ENCODE measurements at places on chromosomes 1 and 21. TPM values are rescaled to one million over a fixed set of nuclear protein-coding genes. Genes with fewer than 3 reads are reported as not detected.

GRCh38 chr1:25073640-25074270, 143.7 kb upstream of the RUNX3 start:
- DNase-seq: no peak

DNA sequence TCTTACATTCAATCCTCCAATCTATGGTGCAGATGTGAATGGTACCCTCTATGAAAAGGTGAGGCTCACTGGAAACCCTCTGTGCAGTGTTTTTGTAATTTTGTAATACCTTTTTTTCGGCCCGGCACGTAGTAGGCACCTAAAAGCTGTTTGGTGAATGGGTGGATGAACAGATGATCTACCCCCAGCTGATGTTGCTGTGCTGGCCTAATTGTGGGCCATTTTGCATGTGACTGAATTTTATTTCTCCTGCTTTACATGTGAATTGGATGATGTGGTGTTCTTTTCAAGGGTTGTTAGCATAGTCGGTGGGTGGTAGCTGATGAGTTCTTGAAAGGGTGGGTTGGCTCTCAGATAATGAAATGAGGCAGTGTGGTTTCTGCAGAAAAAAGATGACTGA, 10.4 kb downstream of the KDM4A start:
- DNase-seq: no peak

DNA sequence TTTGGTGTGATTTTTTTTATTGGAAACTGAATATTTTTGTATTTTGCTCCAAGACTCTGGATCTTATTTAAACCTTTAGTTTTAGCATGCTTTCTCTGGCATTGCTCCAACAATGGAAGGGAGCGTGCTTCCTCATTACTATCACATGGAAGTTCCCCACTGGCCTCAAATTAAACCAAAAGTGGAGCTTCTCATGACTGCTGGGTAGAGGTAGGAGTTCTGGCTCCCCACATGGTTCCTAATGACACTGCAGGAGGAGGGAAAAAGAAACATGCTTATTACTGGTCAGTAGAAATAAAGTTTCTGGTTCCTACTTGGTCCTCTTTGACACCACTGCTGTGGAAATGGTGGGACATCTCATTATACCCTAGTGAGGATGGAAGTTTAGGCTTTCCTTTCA, 310.5 kb downstream of the PTGER3 start:
- DNase-seq: no peak

DNA sequence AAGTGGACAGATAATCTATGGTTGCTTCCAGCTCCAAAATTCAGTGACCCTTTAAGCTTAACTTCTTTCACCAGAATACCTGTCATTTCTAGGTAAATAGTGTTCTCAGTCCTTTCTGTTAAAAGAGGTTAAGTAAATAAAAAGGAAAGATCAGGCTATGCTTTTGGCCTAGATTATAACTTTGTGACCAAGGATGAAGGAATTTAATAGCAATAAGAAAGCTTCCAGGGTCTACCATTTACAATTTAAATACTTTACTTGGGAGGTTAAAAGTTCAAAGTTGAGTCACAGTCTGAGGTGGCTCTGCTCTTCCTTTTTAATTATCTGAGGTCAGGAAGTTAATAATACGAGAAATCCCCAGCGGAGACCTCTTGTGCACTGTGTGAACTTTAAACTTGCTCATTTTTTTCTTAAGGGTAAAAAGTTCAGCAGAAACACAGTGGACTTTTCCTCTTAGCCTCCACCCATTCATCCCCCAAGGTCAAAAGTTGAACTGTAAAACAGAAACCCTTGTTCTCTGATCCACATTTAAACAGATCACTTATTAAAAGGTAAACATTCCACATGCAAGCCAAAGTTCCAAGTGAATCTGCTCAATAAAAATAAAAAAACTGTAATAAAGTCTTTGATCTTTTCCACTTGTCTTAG, 187.1 kb downstream of the NRIP1 start:
- DNase-seq: no peak

- DNase-seq: no peak
Measured at GRCh38 chr1:193355178-193355577, 168.8 kb upstream of the B3GALT2 start.

- no peak for DNase-seq
Measured at GRCh38 chr1:19367584-19368041, 55.5 kb downstream of the SLC66A1 start.

DNA sequence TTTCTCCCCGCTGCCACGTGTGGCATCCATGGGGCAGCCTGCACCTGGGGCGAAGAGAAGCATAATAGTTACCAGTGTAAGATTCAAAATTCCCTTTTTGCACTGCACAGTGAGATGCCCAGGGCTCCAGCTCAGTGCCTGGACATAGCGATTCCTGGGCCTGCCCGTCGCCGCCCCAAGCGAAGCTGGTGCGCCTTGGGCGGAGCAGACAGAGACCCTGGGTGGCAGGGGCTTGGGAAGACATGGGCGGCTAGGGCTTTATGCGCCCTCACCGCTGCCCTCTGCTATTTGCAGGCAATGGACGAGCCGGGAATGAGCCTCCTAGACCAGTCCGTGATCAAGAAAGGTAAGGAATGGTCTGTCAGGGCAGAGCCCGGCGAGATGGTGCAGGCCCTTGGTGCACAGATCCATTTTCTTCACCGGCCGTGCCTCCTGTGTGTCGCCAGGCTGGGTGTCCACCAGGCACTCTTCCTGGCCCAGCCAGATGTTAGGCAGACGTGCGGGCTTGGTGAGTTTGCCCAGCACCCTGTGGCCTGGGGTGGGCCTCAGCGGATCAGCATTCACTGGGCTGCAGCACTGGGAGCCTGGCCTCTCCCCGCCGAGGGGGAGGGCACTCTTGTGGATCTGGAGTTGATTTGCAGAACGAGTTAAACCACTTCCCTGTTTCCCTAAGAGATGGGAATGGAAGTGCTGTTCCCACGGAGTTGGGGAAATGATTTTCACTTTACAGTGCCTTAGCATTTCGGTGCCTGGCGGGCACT, 1.7 kb downstream of the TFAP2E start:
- DNase-seq: no peak

GRCh38 chr1:102853136-102853535, 255.2 kb downstream of the COL11A1 start:
- DNase-seq: peak; percentile 44

- no peak for DNase-seq
Measured at GRCh38 chr1:63951059-63951946, 177.5 kb downstream of the ROR1 start.

- no peak for DNase-seq
Measured at GRCh38 chr1:53693773-53694717, 44.9 kb downstream of the GLIS1 start.

GRCh38 chr1:119467857-119468668, 38.9 kb upstream of the HSD3B1 start:
- no peak for DNase-seq

- DNase-seq: no peak
Measured at GRCh38 chr1:25657883-25658760, 41.5 kb downstream of the MAN1C1 start.

GRCh38 chr1:223747838-223748335, 35.5 kb downstream of the CAPN2 start:
- DNase-seq: no peak

GRCh38 chr1:230868736-230869385, 540 bp upstream of the C1orf198 start:
- DNase-seq: no peak

- DNase-seq: no peak
Measured at GRCh38 chr1:223017291-223017690, 125.8 kb downstream of the TLR5 start.

DNA sequence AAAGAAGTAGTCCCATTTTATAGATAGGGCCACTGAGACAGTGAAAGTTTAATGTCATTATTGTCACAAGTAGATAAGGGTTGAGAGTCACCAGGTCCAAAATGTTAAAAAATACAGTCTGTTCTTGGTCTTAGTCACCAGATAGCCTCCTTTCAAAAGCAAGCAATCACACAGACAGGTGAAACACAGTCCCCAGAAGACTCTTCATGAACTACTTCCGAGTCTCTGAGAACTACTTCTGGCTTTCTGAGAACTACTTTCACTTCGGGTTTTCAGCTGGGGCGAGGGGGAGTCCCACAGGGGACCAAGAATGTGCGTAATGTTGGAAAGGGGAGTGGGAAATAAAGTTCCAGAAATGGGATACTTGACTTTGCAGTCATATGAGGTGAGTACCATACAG, 143.2 kb downstream of the HHIPL2 start:
- DNase-seq: no peak

GRCh38 chr1:6491966-6492365, 499 bp upstream of the PLEKHG5 start:
- no peak for DNase-seq

- no peak for DNase-seq
Measured at GRCh38 chr1:68083686-68084085, 33.3 kb upstream of the DIRAS3 start.

- no peak for DNase-seq
Measured at GRCh38 chr1:41576620-41577019, 92.1 kb upstream of the EDN2 start.

GRCh38 chr1:202272103-202272845, 69.5 kb downstream of the UBE2T start:
- DNase-seq: no peak

GRCh38 chr1:40399984-40400704, 26.6 kb downstream of the SMAP2 start:
- no peak for DNase-seq

DNA sequence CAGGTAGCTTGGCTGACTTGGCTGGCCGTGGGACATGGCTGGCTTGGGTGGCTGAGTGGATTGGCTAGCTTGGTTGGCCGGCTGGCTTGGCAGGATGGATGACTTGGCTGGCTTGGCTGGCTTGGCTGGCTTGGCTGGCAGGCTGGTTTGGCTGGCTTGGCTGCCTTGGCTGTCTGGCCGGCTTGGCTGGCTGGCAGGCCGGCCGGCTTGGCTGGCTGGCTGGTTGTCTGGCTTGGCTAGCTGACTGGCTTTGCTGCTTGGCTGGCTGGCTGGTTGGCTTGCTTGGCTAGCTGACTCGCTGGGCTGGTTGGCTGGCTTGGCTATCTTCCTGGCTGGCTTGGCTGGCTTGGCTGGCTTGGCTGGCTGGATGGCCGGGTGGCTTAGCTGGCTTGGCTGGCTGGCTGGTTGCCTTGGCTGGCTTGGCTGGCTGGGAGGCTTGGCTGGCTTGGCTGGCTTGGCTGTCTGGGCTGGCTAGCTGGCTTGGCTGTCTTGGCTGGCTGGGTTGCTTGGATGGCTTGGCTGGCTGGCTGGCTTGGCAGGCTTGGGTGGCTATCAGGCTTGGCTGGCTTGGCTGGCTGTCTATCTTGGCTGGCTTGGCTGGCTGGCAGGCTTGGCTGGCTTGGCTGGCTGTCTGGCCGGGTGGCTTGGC, 129.7 kb upstream of the FAM72C start:
- peak; percentile 1 for DNase-seq

DNA sequence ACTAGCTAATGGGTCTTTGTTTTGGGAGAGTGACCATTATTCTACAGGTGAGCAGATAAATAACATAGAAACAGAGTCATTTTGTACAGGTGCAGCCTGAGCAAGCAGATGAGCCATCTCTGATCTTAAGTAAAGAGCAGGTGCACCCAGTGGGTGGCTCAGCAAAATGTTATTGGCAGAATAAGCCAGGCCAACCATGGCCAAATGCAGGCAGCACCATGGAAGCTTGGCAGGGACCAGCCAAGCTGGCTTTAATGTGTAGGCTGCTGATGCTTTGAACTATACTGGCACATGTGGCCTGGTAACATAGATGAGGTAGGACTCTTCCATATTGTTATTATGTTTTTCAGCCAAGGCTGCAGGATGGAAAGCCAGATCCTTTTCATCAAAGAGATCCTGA, 553.3 kb upstream of the ZRANB2 start:
- DNase-seq: no peak

DNA sequence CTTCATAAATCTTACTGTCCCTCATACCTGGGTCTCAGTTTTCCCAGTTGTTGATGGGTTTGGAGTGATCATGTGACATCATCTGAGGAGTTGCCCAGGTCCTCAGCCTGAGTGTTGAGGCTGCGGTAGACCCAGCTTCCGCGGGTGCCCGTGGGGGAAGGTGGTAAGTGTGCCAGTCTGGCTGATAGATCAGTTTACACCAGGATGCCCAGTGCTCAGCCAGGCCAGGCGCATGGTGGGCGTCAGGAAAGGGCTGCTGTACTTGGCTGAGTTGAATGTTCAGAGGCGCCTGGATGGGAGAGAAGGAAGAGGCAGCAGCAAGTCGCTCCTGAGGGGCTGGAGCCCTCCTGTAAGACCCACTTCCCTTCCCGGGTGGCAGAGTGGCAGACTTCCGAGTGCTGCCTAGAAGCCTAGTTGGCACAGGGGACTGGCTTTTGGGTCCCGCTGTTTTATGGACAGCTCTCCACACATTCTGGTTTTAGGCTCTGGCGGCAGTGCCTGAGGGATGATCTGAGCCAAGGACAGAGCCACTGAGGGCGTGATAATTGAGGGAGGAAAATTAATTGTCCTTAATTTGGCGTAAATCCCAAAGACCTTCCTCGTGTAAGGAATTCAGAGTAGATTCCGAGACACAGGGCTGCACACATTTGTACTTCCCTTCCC, 35.8 kb downstream of the PTPRF start:
- no peak for DNase-seq

The CRNN gene
- not detected for polyA plus RNA-seq

The DENND2C gene
- 6.7 TPM for polyA plus RNA-seq

The PRAMEF1 gene
- polyA plus RNA-seq: not detected

The RCC2 gene
- polyA plus RNA-seq: 36.3 TPM

The CYP4A22 gene
- polyA plus RNA-seq: not detected

The WNT4 gene
- 4.9 TPM for polyA plus RNA-seq

The ADAMTS5 gene
- 14.7 TPM for polyA plus RNA-seq

The KRTAP27-1 gene
- polyA plus RNA-seq: not detected
